Activated B cell treated with CpG ODN at 0.5 μM for 24 hours (primary cell): ENCODE measurements at places on chromosomes 13 and 19.

GRCh38 chr13:72180253-72180952, 313.4 kb upstream of the DACH1 start:
- no peak for DNase-seq

- no peak for DNase-seq
Measured at GRCh38 chr13:53642306-53642705, 613.7 kb downstream of the OLFM4 start.

DNA sequence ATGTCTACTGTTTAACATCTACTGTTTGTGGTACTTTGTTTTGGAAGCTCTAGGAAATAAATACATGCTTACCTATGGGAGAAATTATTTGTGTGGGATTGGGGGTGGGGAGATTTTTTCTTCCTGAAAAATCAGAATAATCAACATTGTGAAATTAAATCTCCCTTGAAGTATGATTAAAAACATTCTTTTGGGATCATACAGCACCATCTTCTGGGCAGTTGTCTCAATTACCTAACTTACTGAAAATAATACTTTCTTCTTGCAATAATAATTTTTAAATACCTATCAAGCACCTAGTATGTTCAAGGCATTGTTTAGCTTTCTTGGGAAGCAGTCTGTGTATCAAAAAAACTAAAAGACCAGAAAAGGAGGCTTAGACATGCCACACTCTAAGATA, 576.5 kb upstream of the ARGLU1 start:
- no peak for DNase-seq

GRCh38 chr13:71801781-71802180, 65.2 kb downstream of the DACH1 start:
- DNase-seq, result no peak

DNA sequence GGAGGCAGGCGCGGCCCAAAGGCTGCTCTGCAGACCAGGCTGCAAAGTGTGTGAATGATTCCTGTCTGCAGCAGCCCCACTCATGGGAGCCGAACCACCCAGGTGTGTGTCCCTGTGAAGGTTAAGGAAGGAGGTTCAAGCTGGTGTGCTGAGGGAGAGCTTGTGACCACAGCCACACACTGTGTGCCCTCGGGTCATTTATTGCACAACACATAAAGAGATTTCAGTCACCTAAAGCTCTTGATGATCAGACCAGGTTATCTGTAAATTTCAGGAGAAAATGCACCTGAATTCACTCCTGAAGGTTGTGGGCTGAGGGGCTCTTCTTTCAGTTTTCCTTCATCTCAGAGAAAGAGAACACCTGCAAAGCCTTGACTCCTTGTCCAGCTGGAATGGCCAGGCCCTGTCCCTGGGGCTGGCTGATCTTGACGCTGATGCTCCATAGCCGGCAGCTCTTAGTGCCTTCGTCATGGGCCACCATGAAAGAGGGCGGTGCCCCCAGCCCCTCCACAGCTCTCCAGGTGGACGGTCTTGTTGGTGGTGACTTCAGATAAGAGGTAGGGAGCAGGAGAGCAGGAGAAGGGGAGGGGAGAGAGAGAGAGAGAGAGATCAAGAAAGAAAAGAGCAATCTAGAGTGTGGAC, 110.8 kb upstream of the C1QTNF9B start:
- no peak for DNase-seq

- peak; percentile 97 for DNase-seq
Measured at GRCh38 chr19:4123615-4124568, at the start of gene MAP2K2. Gene MAP2K2 (minus strand): TSS chr19:4124122. CDS start chr19:4123875, 247 bp downstream.

- DNase-seq, result no peak
Measured at GRCh38 chr19:11205939-11206570, 8.7 kb upstream of the KANK2 start.

GRCh38 chr19:5333581-5334365, 6.8 kb downstream of the PTPRS start:
- no peak for DNase-seq

GRCh38 chr19:47758443-47758804, 13.1 kb downstream of the NOP53 start:
- DNase-seq, result no peak

DNA sequence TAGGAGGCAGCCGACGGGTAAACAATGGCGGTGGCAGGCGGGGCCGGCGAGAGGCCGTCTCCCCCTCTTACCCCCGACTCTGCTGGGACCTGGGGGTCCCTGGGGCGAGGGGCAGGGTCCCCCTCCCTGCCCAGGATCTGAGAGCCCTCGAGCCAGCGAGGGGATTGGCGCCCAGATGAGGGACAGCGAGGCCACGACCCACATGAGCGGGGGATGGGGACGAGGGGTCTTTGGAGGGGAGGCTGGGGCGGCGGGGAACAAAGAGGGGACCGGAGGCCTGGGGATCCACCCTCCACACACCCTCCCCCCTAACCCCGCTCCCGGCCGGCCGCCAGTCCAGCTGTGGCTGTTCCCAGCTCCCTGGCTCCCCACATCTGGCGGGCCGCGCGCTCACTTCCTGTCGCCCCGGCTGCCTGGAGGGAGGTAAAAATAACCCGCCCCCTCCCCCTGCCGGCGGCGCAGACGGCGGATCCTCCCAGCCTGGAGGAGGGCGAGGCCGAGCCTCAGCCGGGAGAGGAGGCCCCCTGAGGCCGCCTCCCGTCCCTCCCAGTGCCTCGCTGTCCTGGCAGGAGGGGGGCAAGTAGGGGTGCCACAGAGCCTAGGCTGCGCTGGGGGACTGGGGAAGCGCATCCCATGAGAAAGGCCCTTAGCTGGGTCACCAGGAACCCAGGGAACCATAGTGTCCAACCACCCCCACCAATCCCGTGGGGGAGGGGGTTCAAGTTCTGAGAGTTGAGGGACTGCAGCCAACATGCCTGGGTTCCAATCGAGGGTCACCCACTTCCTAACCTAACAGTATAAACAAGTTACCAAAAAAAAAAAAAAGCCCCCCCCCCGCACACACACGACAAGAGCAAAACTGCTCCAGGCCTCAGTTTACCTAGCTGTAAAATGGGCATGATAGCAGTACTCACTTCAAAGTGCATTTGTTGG, 29.3 kb upstream of the NANOS3 start:
- DNase-seq, result peak; percentile 69
